ENCODE measurements at places on chromosomes 6 and 20.

GRCh38 chr6:70857387-70858077 is 99.3 kb downstream of the B3GAT2 start:
- DNase-seq: no peak

DNA sequence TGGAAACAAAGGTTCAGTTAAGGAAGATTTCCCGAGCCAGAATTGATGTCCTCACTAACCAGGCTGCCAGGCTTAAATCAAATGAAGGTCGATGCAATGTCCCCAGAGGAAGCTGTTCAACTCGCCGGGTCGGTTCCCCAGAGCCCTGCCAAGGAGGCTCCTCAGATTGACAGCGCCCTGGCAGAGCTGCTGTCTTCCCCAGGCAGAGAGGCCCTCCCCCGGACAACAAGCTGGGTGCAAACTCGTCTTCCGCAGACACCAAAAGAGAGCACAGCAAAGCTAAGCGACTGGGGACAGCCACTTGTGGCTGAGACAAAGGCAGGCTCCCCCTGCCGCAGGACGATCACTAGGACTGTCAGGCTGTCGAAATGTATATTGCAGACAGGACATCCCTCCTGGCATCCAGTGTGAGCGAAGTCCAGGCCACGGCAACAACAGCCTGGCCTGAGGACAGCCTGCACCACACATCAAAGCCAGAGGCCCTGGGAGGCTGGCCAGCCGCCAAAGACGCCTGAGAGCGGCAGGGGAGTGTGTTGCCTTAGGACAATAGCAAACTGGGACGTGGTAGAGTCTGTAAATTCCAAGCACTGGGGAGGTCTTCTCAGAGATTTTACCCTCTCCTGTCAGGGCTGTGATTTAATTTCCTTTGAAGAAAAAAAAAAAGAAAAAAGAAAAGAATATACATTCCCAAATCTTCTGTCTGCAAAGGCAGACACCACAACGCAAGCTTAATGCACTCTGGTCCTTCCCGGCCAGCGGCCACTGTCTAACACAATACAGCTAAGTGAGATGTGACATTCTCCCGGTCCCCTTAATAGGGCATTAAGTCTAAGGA is 99.1 kb downstream of the HIVEP2 start:
- no peak for DNase-seq

DNA sequence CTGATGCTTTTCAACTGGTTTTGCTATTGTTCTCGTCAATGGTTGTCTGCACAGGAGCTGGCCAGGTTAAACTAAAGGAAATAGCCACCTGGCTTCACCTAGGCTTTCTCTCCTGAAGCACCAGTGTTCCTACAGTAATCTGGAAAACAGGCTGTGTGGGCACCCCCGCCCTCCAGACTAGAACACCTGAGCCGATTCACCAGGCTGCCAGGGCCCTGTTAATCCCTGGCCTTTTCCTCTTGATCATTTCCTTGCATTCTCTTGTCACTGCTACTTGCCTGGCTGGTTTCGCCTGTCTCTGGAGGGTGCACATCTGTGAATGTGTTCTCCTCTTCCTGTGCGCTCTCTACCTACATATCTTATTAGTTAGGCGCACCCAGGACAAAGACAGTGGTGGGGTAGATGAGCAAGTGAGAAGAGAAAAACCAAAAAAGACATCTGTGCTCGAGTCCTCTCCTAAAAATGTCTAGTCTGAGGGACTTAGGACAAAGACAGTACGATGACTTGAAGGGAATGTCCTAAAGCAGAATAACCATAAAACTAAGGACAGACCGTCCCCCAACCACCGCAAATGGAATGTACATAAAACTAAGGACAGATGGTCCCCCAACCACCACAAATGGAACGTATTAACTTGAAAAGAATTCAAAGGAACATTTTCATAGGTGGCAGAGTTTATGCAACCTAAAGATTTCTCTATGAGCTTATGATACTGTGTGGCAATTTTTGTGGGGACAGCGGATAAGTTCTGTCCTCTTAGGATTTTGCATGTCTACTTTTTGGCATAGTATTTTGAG is 45.9 kb upstream of the EMILIN3 start:
- DNase-seq: no peak

DNA sequence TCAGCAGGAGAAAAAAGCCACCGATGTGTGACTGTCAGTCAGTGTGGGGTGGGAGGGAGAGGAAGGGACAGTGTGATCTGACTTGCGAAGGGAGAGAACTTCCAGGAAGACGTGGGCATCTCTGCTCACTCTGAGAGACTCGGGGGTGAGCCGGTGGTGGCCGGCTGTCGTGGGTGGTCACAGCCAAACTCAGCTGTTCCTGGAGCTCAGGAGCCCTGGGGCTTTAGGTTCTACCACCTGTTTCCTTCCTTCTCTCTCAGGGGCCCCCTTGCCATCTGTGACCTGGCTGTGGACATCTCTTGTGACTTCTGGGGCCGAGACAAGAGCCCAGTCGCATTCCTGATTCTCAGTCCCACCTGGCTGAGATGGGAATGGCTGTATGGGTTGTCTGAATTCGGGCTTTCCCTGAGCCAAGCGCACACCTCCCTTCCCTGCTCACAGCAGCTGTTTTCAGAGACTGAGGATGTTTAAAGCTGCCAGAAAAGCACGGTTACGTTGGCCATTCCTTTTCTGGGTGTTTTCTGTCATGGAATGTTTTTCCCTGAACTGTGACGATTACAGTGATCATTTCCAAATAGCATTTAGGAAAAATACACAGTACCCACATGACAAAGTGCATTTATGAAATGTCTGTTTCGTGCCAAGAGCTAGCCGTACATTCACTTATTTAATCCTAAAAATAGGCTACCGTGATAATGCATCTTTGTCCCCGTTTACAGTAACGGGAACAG is 36.5 kb downstream of the SYNJ2 start:
- no peak for DNase-seq

- DNase-seq: no peak
Measured at GRCh38 chr6:15734118-15734897, 71.5 kb upstream of the DTNBP1 start.

DNA sequence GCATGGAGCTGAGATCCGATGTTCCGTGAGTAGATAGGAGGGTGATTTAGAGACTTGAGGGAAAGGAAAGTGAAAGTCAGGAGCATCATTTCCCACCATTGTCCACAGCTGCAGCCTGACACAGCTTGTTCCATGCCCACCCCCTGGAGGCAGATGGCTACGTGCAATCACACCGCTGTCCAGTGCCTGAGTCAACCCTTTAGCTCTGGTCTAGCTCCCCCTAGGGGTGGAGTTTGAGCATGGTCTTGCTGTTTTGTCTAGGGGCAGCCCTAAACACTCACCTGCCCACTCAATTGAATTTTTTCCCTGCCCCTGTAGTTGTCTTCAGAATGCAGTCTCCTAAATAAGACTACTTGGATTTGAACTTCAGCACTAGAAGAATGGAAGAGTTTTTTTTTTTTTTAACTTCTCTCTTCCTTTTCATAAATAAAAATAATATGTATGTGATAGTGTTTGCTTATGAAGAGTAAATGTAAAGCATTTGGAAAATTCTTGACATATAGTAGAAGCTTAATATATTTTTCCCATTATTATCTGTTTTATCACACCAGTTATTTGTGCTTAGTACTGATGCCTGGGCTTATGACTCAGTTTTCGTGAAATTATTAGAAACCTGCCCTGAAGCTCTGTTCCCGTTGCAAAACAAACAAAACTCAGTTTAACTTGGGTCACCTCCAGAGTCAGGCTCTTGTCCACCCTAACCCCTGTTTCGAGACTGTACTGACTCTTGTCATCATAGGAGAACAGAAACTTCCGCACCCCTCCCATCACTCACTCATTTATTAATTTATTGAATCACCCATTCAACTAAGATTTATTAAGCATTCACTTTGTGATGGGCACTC is 814.8 kb downstream of the MAFB start:
- DNase-seq: no peak

DNA sequence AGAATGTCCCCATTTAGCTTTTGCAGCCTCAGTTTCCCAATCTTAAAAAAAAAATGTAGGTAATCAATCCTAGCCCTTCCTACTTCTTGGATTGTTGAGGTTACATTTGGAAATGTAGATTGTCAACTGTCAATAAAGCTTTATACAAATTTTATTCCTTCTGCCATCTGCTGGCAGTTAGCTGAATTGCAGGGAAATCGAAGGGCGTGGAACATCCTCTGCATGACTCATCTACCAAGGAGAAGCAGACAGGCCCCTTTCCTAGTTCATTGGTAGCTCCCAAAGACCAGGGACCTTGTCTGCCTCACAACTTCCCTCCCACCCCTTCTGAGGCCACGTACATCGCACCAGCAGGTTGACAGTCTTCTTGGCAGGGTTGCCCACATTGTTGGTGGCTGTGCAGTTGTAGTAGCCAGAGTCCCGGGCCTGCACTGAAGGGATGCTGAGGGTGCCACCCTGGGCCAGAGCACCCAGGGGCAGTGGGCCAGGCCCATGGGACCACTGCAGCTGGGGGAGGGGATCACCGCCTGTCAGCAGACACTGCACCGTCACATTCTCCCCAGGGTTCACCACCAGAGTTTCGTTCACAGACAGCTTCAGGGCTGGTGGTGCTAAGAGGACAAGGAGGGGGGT is 43.6 kb downstream of the MDGA1 start:
- no peak for DNase-seq

- DNase-seq: no peak
Measured at GRCh38 chr6:165579151-165579550, 83.9 kb downstream of the PDE10A start.
